HTR-8/SVneo (cell line): ENCODE measurements at places on chromosomes 6 and 20.

DNA sequence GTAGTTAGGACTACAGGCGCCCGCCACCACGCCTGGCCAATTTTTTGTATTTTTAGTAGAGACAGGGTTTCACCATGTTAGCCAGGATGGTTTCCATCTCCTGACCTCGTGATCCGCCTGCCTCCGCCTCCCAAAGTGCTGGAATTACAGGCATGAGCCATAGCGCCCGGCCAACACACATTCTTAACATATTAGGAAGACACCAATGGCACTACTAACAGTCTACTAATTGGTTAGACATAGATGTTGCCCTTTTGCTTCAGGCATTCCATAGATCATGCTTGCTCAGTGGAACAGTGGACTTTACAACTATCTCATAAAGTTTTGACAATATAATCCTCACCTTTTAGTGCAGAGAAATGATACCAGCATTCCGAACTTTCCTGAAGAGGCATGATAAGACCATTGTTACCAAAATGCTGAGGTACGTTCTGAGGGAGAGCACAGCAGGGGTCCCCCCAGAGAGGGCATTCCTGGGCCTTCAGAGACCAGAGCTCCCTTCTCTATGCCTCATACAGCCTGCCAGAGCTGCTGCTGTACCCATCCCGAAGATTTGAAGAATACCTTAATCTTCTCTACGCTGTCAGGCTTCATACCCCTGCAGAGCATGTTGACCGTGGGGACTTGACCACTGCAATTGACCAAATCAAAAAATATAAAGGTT lies 89.4 kb downstream of the ECT2L start:
- DNase-seq: no peak

GRCh38 chr6:139262519-139263300 lies 29.1 kb downstream of the TXLNB start:
- no peak for DNase-seq

- DNase-seq: no peak
Measured at GRCh38 chr6:7454696-7455358, 65.2 kb downstream of the RIOK1 start.

GRCh38 chr6:111354758-111355555 lies 128.1 kb downstream of the REV3L start:
- no peak for DNase-seq

- DNase-seq: no peak
Measured at GRCh38 chr20:57313951-57314350, 15.7 kb upstream of the SPO11 start.

DNA sequence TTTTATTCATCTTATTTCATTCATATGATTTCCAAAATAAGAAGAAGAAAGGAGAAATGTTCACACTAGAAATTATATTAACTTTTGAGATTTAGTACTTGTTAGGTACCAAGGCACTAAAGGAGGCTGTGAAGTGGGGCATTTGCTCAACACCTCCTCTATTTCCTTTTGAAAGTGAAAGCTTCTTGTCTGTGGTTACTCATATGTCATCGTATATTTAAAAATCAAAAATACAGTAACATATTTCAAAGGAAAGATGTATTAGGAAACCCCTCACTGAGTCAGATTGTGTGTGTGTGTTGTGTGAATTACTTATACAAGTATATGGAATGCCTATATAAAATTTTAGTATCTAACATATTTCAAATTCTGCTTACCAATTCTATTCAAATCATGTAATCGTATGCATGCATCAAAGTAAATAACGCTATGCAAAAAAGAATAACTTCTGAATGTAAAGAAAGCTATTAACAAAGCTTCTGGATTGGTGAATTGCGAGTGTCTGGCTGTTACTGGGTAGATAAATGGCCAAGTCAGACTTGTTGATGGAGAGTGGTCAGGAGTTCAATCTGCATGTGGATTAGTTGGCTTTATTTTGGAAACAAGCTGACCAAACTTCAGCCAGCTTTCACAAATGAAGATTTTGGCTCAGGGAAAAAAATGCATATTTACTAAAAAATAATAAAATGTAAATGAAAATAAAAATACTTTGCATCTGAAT lies 70.9 kb downstream of the PACRG start:
- no peak for DNase-seq

DNA sequence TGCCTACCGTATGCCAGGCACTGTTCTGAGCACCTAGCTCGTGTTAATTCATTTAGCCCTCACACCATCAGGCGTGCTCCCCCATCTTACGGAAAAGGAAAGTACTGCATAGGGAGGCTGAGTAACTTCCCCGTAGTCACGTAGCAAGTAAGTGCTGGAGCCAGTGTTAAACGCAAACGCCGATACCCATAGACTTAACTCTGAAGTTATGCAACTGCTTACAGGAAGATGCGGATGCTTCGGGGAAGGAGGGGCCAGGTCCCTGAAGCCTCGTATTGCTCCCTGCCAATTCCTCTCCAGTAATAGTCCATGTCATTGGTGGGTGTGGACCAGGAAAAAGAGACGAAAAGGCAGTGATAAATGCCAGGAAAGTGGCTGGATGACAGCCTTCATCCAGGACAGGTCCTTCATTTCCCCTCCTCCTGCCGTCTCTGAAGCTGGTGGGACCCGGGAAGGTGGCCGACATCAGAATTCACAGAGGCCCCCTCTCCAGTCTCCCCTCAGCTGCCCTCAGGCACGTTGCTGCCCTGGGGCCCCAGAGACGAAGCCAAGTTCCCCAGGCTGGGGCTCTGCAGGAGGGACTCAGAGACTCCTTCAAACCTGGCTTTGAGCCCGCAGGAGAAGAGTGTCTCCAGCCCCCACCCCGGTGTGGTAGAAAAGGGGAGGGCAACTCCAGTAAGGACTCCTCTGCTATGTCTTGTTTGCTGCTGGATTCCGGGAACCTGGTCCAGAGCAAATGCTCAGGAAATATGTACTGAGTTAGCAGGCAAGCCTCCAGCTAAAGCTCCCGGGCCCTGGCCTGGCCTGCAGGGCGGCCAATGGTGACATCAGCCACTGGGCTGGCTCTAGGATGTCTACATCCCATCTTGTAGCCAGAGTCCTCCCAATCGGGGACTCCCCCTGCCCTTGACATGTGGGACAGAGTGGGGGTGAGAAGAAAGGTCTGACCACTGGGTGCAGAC lies 37.8 kb downstream of the RAB44 start:
- DNase-seq: peak; percentile 55

GRCh38 chr20:55596431-55596830 lies 408.9 kb downstream of the CBLN4 start:
- no peak for DNase-seq
